ENCODE measurements at places on chromosomes 16 and 17. TPM values are rescaled to one million over a fixed set of nuclear protein-coding genes. Genes with fewer than 3 reads are reported as not detected.

Gene UTS2R
- not detected for total RNA-seq

Gene ZNF385C
- total RNA-seq: 0.09 TPM

Gene SPATA22
- total RNA-seq: not detected

Gene NMRAL1
- 48.1 TPM for total RNA-seq

Gene TBX21
- 0.09 TPM for total RNA-seq

Gene TUBG1
- 165 TPM for total RNA-seq

Gene GCGR
- total RNA-seq: 0.18 TPM

Gene TM4SF5
- total RNA-seq: 1.0 TPM

Gene OTOA
- 0.05 TPM for total RNA-seq

Gene IRF8
- 0.38 TPM for total RNA-seq

Gene CES5A
- not detected for total RNA-seq

Gene WWP2
- 19.2 TPM for total RNA-seq

Gene RAB37
- 1.4 TPM for total RNA-seq

Gene GPR179
- total RNA-seq: 0.03 TPM

Gene MT1H
- not detected for total RNA-seq

Gene STX1B
- total RNA-seq: 1.6 TPM

Gene PLA2G10
- total RNA-seq: 0.27 TPM

Measured in A549 treated with CORT108297 at 1 μM for 4 hours (cell line).